ENCODE measurements at places on chromosomes 1 and 21.

- DNase-seq = no peak
Observed at GRCh38 chr1:162147760-162148159, 78.3 kb downstream of the NOS1AP start.

DNA sequence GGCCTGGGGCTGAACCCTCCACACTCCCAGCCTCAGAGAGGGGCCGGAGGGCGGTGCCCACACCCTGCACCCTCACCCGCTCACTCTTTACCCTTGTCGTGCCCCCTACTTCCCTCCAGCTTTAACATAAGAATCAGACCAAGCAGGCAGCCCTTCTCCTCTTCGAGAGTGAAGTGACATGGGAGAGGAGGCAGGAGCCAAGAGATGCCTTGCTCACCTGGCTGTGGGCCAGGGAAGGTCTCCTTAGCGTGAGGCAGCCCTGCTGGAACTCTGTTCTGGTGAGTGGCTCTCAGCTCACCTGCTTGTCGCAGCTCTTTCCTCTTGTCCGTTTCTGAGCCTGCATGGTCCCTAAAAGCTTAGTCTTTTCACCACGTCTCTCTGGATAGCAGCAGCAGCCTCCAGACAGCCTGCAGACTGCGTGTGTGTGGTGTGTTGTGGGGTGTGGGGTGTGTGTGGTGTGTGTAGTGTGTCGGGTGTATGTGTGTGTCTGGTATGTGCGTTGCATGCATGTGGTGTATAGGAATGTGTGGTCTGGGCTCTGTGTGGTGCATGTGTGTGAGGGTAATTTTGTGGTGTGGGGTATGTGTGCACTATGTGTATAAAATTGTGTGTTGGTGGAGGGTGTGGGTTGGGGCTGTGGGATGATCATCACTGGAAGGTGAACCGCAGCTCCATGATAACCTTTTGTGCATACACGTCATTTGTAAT lies 86.7 kb downstream of the CCDC185 start:
- DNase-seq = no peak

- DNase-seq = no peak
Observed at GRCh38 chr1:89815040-89815439, 5.8 kb upstream of the LRRC8D start.

- DNase-seq = peak; percentile 12
Observed at GRCh38 chr21:36917471-36918158, 48.9 kb downstream of the HLCS start.

GRCh38 chr1:25173809-25174340 lies 58.4 kb downstream of the SYF2 start:
- no peak for DNase-seq

- DNase-seq = no peak
Observed at GRCh38 chr1:211910913-211911485, 80.4 kb upstream of the LPGAT1 start.

GRCh38 chr1:89908672-89909436 lies 86.1 kb upstream of the ZNF326 start:
- peak; percentile 31 for DNase-seq

- DNase-seq = no peak
Observed at GRCh38 chr1:205287767-205288559, 33.6 kb downstream of the NUAK2 start.

GRCh38 chr1:222926566-222926965 lies 111.7 kb downstream of the DISP1 start:
- DNase-seq = peak; percentile 36

DNA sequence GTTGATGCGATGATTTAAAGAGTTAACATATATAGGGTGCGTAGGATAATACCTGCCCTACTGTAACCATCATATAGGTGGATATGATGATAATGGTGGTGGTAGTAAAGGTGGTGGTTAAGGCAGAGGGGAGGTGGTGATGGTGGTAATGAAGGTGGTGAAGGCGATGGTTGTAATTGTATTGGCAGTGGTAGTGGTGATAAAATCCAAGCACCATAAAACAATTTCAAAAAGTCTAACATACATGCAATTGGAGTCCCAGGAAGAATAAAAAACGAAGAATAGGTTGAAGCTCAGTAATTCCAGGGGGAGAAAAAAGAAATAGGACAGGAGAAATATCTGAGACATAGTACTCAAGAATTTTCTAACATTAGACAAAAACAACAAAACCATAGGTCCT lies 27.3 kb upstream of the RAB4A start:
- no peak for DNase-seq

DNA sequence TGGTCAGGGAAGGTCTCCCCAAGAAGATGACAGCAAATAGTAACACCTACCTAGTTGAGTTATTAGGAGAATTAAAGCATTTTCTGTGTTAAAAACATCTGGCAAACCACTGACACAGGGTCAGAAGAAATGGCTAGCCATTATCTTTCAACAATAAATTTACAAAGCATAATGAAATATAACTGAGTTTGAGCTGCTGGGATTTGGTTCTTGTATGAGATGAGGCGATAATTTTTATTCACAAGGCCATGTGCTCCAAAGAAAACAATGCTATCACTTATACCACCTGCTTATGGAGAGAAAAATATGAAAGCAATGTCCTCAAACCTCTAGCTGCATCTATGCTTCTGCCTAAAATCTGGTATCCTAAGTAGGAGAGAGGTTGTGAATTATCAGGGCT lies 202.3 kb downstream of the CRB1 start:
- no peak for DNase-seq

GRCh38 chr1:27015260-27015659 lies 2.6 kb upstream of the TENT5B start:
- no peak for DNase-seq

DNA sequence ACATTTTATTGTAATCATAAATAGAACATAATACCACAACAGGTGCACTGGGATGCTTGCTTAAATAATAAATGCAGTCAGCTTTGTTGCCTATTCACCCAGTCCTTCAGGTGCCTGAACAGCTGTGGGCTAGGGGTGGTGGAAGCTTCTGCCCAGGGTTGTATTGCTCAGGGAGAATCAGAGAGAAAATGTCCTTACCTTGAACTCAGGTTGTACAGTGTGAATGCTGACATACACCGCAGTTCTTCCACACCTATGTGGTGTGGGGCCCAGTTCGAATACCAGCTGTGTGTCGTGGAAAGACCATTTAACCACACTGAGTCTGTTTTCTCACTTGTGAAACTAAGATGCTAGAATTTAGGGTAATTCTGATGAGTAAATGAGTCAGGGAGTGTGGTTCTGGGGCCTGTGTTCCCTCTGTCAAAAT lies 115.7 kb upstream of the ATP1A1 start:
- DNase-seq = no peak

DNA sequence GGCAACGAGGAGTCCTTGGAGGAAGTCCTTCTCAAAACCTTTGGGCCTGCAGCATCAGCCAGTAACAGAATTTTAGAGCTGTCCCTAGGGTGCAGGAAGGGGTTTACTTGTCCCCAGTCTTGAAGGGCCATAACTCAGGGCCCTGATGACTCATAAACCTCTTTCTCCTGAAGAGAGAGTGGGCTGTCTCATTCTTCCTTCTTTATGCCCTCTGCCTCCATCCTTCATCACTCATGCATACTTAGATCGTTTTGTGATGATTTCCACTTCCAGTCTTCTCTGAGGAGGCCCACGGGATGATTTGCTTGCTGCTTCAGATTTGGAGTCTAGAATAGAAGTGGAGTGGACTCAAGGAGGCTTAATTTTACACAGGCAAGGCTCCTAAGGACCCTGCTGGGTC lies 60.2 kb downstream of the NDUFS5 start:
- no peak for DNase-seq

- no peak for DNase-seq
Observed at GRCh38 chr1:2463396-2463795, 12.7 kb upstream of the PLCH2 start.

- no peak for DNase-seq
Observed at GRCh38 chr1:55217226-55217986, 2.2 kb upstream of the USP24 start.

DNA sequence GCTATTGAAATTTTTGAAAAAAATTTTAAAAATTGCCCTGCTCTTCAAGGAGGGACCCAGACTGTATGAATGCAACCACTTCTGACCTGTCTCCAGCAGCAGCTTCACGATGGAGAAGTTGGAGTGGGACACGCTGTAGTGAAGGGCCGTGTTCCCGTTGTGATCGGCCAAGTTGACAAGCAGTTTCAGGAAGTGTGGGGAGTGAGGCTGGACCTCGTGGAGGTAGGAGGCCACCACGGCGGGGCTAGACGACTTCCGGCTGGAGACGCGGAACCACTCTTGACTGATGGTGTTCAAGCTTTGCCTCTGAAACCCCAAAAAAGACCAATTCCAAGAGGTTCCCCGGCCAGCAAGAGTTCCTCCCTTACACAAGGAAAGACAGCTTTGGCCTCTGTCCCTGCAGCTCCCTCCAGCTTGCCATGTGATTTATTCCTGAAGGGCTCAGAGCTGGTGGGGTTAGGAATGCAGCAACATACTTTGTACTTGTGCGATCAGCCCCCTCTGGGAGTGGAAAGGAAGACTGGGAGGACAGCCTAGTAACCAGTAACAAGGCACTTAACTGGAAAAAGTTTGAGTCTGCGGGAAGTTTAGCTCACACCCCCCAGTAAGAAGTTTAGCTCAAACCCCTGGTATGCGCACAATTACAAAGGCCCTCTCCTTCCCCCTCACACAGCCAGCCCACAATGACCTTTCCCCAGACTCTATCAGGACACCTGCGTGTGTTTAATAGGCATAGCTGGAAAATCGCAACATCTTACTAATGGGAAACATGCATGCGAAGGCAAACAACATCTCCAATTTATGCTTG lies 56.0 kb downstream of the KANK4 start:
- no peak for DNase-seq

GRCh38 chr21:45102391-45102932 lies 28.1 kb downstream of the ADARB1 start:
- DNase-seq = peak; percentile 32

- DNase-seq = no peak
Observed at GRCh38 chr21:36035381-36035791, 24.9 kb downstream of the SETD4 start.

DNA sequence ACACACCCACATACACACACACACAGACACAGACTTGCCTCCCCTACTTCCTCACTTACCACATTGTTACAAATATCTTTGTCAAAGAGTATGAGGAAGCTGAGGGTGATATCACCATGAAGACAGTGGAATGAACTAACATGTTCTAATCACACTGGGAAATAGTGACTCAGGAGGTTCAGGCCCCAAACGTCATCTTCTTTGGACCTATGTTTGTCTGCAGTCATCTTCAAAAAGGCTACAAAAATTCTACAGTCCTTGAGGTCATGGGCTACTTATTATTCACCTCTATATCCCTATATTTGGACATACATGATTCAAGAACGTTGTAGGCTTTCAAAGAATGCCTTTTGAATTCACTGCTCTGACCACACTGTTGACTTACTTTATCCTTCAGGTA lies 2.1 kb upstream of the LCE2C start:
- DNase-seq = no peak

DNA sequence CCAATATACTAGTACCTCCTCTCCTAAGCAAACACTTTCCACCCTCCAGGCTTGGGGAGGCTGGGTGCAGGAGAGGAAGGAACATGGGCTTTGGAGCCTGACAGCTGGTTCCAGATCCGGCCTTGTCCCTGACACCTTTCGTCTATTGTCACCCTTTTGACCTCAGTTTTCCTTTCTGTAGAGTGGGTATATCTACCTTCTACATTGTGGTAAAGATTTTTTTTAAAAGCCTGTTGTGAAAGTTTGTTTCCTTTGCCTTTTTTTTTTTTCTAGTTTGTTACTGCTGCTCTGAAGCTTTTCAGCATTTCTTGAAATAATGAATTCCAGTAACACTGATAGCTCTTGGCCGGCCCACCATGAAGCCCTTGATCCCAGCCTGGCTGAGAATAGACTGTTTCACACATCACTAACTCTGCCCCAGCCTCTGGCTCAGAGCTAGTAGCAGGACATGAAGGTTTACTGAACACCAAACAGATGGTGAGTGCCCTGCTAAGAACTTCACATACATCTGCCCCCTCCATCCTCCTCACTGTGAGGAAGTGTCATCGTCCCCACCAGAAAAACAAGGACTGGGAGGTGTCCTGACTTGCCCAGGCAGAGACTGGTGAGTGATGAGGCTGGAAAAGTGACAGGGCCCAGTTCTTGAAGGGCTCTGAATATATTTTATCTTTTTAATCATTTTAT lies 33.0 kb upstream of the ID3 start:
- no peak for DNase-seq

GRCh38 chr1:245096311-245097066 lies 58.3 kb upstream of the KIF26B start:
- no peak for DNase-seq

- peak; percentile 49 for DNase-seq
Observed at GRCh38 chr1:205783904-205784303, 8.6 kb upstream of the RAB29 start.

- DNase-seq = no peak
Observed at GRCh38 chr21:44800971-44801467, 601 bp downstream of the UBE2G2 start.

DNA sequence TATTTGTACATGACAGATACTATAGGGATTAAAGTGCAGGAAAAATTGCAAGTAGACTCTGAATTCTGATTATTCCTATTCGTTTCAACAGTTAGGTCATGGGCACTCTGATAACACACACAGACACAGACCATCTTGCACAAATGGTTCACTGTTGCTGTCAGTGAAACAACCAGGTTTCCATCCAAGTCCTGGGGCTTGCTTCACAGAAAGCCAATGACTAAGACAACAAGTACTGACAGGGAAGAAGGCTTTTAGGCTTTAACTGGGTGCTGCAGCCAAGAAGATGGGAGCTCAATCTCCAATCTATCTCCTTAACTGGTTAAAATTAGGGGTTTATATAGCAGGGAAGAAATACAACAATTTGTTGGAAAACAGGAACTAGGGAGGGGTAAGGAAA lies 57.6 kb downstream of the RIMS3 start:
- no peak for DNase-seq

GRCh38 chr1:217910203-217910602 lies 279.1 kb downstream of the SPATA17 start:
- DNase-seq = no peak

DNA sequence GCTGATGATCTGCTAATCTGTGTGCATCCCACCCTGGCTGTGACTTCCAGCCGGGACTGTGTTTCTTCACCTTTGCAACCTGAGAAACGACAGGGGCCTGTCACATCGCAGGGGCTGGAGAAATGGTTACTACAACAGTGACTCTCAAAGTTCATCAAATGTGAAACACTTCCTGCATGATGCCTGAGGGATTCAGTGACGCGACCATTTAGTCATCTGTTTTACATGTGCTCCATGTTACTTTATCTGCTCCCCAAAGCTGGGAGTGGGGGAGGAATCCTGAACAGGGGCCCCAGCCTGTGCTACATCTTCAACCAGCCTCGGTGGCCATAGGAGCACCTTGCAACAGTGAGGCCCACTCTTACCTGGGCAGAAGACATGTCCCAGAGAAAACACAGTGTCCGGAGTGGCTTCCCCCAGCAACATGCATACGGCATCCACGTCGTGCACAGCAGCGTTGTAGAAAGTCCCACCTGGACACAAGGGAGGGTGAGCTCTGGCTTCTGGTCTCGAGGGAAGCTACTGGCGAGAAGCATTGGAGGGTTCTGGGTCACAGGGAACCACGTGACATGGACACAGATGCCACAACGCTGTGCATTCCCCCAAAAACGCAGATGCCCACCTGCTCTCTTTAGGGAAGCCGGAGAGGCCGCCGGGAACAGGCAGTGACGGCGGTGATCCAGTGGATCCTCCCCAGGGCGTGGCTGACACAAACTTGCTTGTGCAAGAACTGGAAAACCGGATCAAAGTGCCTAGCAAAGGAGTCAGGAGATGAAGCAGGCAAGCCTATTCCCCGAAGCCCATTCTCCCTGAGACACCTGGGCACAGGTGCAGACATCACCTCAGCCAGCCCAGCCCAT lies 9.6 kb upstream of the CCDC27 start:
- no peak for DNase-seq
